CD4-positive, alpha-beta memory T cell (primary cell): ENCODE measurements at places on chromosomes 13 and 19. TPM values are rescaled to one million over a fixed set of nuclear protein-coding genes. Genes with fewer than 3 reads are reported as not detected.

DNA sequence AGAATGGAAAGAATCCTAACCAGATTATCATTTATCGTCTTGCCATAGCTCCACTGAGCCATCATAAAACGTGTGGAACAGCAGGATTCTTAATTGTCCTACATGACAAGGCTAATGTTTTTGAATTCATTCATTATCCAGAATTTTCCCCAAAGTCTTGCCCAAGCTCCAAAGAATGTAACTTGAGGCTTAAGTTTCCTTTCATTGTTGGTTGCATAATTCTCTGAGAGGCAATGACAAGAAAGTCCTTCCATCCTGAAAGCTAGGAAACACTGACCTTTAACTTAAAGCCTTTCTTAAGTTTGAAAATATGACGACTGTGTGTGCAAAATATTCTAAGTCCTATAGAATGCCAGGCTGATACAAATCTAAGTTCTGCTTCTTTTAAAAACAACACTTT lies 546.1 kb downstream of the SUCLA2 start:
- no peak for DNase-seq

DNA sequence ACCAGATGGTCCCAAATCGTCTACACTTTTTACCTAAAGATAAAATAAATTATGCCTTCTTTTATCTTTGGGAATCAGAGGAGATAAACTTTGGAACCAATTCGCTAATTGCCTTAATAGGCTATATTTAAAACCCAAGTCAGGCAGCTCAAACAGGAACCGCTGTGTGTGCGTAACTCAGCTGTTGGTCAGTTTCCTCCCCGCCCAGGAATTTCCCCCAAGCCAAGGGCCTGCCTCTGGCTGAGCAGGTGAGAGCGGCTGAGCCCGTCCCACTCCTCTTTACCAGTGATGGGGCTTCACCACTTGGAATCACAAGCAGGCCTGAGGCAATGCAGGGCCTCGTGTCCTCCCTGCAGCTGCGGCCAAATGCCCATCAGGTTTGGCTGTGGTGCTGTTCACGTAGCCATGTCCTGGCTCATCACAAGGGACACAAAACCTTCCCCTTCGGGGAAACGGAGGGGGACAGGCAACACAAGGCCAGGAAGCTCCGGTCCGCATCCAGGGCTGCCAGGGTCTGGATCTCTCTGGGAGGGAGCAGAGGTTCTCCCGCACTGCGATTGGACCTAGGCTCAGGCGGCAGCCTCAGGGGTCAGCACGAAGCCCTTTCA lies 503 bp upstream of the SLC7A9 start:
- DNase-seq: no peak

- no peak for DNase-seq
Measured at GRCh38 chr19:4284176-4284958, 5.3 kb downstream of the SHD start.

GRCh38 chr13:44153496-44153895 lies 220.1 kb upstream of the SERP2 start:
- no peak for DNase-seq

GRCh38 chr19:55369653-55370304 lies 484 bp downstream of the IL11 start:
- no peak for DNase-seq

GRCh38 chr19:31681121-31681520 lies 331.9 kb upstream of the TSHZ3 start:
- DNase-seq: no peak

Gene ZNF541
- polyA plus RNA-seq: 0.09 TPM

Gene SLC1A5
- polyA plus RNA-seq: 22.1 TPM

Gene MIA
- not detected for polyA plus RNA-seq

Gene ZNF134
- polyA plus RNA-seq: 8.9 TPM

Gene SELENOV
- not detected for polyA plus RNA-seq
